ENCODE measurements at places on chromosomes 7 and 10.
A peak's percentile ranks its signal among the peaks of the same experiment; 100 is the strongest.

DNA sequence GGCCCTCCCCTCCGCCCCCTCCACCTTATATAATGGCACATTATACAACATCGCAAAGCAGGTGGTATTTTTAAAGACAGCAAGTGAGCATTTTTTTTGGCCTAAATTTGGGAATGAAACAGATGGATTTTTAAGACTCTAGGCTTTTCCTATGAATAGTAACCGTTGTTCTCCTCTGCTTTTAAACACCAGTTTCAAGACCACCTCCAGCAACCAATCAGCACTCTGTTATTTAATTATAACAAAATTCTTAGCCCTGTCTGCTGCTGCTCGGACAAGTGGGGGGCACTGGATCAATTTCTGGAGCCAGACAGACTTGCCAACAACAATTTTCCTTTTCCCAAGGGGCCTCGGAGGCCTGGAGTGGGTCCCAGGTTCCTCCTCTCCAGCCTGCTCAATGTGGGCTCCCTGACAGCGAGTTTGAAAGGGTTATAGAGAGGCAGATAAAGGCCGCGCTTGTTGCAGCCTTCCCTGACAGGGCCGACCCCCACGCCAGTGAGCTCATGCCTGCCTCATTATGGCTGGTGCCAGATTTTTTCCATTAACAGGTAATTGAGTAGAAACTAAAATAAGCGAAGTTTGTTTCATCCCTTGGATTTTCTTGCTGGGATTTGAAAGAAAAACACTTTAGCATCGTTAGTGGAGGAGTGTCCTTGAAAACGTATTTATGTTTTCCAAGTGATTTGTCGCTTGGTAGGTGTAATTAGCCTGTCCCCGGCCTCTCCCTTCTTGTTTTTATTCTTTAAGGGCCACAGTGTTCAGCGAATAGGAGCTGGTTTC lies 227.3 kb downstream of the TCF7L2 start:
- DNase-seq, result peak; percentile 71

DNA sequence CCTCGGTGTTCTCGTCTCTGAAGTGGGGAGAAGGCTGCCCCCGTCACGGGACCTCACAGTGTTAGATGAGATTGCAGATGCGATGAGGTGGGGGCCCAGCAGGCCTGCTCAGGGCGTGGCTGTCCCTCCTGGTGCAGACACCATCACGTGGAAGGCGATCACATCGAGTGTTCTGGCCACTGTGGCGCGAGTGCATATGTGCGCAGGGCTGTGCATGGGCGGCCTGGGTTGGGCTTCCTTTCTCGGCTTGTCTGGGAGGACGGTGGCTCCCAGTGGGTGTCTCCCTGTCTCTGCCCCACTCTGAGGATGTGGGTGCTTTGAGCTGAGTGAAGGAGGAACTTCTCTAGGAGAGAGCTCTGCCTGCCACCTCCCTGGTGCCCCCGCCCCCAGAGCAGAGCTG lies 83.1 kb downstream of the LHPP start:
- DNase-seq, result no peak

- DNase-seq, result no peak
Measured at GRCh38 chr7:107007007-107007891, 37.3 kb upstream of the PRKAR2B start.

- no peak for DNase-seq
Measured at GRCh38 chr10:117530791-117531190, 11.8 kb upstream of the EMX2 start.

- DNase-seq, result no peak
Measured at GRCh38 chr7:156113731-156114130, 301.5 kb upstream of the SHH start.

DNA sequence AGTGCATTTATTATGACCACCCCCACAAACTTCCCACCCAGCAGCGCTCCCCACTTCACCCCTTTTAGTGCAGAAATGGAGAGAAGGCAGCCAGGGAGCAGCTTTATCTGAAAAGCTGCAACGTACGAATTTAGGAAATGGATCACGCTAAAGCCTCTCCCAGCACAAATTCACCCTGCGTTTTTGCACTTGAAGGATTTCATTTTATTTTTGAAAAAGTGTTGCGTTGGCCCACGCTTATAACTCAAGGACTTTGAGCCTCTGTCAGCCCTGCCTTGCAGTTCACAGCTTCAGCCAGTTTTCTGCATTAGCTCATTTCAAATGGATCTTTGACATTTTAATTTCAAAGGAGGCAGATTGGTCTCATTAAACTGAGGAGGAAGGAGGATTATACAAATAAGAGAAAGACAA lies 556.1 kb downstream of the KCNMA1 start:
- DNase-seq, result no peak

DNA sequence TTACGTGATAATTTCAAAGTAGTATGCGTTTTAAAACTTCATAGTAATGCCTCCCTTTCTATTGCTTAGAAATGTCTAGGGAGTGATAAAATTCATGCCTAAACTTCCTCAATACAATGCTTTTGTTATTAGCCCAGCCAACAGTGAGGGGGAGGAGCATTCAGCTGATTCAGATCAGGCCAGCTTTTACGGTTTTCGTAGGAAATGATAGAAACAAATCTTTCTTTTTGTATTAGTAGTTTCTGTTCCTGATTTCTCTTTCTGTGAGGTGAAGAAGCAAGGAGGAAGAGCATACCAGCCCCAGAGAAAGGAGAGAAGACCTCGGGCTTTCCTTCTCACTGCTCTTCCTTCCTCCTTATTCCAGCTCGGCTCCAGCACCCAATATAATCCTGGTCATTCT lies 35.2 kb upstream of the ITPRID1 start:
- no peak for DNase-seq

- DNase-seq, result no peak
Measured at GRCh38 chr7:127557803-127558202, 27.6 kb downstream of the GCC1 start.

DNA sequence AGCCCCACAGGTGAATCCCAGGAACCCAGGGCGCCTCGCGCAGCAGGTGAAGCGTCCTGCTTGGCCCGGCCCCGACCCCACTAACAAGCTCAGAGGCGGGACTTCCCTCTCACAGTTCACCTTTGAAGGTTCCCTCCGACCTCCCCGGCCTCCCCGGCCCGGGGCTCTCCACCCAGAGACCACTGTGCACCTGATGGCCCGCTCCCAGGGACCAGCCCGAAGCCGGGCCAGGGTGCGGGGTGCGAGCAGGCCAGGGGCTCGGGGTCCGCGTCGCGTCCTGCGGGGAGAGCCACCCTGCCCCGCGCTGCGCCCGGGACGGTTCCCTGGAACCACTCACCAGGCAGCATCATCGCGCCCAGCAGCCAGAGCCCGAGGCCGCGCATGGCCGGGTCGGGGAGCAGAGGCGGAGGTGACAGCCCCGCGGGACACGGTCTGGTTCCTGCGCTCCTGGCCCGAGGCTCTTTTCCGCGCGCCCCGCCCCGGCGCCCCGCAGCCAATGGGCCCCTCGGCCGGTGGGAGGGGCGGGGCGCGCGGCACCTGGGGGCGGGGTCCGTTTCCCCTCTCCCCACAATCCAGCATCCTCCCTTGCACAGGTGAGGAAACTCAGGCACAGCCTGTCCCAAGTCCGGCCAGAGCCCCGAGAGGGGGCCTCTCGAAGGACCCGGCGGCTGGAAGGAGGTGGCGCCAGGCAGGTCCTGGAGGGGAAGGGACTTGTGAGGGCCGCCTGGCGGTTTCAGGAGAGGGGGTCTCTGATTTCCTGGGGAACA lies at the start of gene ADAM8:
Gene ADAM8, minus strand, starts transcription at position 434 of the 767 bp plus-strand sequence. Its CDS starts 51 bp downstream, at position 383.
- no peak for DNase-seq

GRCh38 chr7:17029150-17029549 lies 147.4 kb upstream of the AGR3 start:
- DNase-seq, result no peak

- DNase-seq, result no peak
Measured at GRCh38 chr10:43390759-43391158, 18.2 kb downstream of the HNRNPF start.

GRCh38 chr7:28988810-28989209 lies 30.7 kb upstream of the TRIL start:
- DNase-seq, result no peak

- no peak for DNase-seq
Measured at GRCh38 chr10:30420266-30420665, 13.7 kb upstream of the MAP3K8 start.

- DNase-seq, result no peak
Measured at GRCh38 chr7:130363026-130363847, 17.1 kb upstream of the CPA1 start.

GRCh38 chr7:131105294-131105798 lies 222.3 kb upstream of the MKLN1 start:
- no peak for DNase-seq

DNA sequence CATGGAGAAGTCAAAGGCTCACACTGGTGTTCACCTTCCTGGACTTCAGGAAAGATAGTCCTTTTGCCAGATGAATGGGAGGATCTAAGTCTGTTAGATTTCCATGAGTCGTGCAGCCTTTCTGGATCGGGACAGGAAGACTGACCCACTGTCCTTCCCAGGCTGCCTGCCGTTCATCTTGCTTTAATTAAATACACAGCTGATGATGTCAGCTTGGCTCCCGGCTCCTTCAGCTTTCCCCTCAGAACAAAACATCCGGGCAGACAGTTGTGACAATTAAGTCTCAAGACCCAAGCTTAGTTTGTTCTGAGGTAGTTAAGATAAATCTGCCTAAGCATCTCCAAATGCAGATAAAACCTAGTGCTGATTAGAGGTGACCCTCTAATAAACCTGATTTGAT lies 58.6 kb downstream of the AUTS2 start:
- peak; percentile 38 for DNase-seq

DNA sequence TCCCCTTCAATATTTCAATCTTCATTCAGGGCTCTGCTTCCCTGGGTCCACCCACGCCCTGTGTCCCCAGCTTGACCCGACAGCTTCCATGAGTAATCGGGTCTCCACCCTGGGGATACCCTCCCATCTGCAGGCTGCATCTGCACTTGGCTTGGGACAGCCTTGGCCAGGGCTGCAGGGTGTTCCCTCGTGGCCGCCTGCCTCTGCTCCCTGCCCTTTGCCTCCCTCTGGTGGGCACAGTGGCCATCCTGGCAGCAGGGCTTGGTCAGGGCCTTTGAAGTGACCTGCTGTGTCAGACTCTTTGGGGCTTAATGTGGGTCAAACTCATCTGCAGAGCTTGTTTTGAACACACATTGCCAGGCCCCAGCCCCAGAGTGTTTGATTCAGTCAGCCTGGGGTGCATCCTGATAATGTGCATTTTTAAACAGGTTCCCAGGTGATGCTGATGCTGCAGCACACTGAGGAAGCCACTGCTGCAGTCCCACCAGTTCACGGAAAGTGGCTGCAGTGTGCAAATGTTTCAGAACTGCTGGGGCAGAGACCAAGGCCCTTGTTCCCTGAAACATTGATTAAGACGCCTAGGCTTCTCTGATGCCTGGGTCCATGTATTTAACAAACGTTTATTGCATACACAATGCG lies 80.7 kb upstream of the SEC61G start:
- DNase-seq, result peak; percentile 74

- DNase-seq, result no peak
Measured at GRCh38 chr10:127423218-127423915, 125.7 kb upstream of the NPS start.

DNA sequence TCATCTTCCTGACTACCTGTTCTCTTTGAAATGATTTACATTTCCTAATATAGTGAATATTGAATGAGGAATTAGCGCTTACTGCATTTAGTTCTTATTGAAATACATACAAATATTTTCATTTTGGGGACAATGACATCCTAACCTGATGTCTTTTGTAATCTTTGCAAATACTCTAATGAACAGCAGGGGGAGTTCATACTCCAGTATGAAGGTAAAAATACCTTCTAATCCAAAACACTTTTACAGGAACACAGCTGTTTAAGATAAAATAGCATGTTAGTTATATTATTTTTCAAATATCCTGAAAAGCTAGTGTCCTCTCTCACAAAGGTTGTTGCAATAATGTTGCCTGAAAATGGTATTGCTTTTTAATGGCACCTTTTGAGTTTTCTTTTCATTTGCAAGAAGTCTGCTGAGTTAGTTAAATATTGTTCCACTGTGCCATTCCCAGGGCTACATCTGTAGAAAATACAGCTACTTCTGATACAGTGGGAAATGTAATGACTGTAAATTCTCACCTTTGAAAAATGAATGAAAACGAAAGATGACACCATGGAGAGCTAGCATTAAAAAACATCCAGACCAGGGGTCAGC lies 400.0 kb downstream of the PHF14 start:
- DNase-seq, result no peak

DNA sequence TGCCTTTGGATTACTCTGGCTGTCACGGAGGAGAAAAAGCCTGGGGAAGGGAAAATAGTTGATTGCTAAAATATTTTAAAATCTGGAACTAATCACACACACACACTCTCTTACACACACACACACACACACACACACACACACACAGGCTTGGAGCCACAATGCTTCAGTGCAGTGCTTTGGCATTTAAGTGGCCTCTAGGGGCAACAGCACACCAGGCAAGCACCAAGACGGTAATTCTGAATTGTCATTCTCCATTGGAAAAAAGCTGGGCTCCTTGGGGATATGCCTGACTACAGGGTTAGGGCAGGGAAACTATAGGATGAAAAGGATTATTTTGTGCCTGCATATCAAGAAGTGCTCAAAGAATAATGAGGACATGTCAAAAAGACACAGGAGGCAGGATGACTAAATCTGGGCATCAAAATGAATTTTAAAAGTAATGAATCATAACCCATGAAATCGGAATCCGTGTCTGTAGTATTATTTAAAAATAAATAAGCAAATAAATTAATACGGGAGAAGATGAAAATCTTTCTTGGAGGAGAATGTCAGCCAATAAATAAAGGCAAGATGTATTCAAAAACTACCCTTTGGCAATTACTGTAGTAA lies 30.4 kb upstream of the DDC start:
- DNase-seq, result no peak

DNA sequence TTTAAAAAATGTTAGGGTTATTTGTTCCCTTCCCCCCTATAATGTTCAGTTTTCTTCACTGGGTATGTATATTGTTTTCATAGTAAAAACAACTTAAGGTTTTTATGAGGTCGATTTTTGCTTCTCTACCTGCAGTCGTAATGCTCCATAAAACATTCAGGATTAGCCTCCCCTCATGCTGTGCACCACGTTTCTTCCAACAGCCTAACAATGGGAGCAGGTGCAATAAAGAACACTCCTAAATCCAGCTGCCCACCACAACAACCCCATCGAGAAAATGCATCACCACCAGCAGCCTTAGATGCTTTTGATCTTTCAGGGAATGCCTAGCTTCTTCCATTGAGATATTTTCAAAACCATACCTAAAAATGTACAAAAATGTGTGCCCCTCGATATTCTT lies 111.1 kb downstream of the ADAM12 start:
- DNase-seq, result no peak

DNA sequence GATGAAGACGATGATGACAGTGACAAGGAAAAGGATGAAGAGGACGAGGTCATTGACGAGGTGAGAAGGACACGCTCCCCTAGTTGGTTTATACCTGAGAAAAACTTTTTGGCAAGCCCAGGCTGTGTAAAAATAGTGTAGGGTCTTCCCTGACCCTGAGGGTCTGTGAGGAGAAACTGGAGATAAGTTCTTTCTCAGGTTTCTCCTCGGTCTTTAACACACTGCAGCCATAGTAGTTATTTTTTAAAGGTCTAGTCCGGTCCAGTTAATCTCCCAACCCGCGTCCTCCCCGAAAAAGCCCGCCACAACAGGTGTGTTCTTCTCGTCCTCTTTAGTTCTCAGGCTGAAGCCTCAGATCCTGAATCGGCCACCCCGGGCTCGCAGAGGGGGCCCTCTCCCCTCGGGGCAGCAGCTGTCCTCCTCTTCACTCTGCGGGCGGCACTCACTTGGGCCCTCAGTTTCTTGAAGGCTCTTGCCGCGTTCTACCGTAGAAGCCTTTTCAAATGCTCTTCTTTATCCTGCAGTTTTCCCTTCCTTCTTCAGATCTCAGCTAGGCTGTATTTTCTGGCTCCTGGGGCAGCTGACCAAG lies 411 bp downstream of the BCCIP start:
- no peak for DNase-seq

All from right hindlimb (tissue), 1 donor.